Chondrocyte (in vitro differentiated cells): ENCODE measurements at places on chromosomes 2 and 18. TPM values are rescaled to one million over a fixed set of nuclear protein-coding genes. Genes with fewer than 3 reads are reported as not detected.

DNA sequence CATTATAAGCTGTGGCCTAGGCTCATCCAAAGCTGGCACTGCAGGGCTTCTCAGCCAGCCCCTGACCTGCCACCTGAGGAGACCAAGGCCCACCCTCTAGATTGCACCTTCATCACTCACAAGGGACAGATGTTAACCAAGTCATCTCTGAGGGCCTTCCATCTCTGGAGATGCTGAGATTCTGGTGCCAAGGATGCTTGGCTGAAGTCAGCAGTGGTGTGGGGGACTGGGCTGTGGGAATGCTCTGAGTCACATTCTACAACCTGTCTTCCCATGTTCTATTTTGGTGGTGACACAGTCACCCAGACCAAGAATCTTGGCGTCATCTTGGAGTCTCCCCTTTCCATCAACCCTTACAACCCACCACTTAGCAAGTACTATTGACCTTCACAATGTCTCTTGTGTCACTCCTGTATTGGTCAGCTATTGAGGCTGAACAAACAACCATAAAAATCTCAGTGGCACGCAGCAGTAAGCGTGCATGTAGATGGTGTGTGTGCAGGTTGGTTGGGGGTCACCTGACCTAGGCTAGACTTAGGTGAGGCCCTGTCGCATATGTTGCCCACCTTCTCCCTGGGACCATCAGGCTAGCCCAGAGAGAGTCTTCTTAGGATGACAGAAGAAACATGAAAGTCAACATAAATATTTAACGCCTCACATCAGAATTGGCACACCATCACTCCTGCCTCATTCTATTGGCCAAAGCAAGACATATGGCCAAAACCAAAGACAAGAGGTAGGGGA lies 135.0 kb downstream of the SMAD7 start:
- peaks cover 43% of the 10 kb centered on the region for H3K36me3 ChIP-seq
- DNase-seq, result peak; percentile 10
- peak overlapping the region; percentile 74 for H3K27ac ChIP-seq

- H3K27ac ChIP-seq, result no peak overlapping the region
- no peaks in the 10 kb centered on the region for H3K27me3 ChIP-seq
- DNase-seq, result no peak
Measured at GRCh38 chr2:172177996-172178395, 75.3 kb upstream of the DLX2 start.

The GPR75 gene
- total RNA-seq, result 1.1 to 2.4 TPM (median 1.2 TPM) in 3 replicates

- no peak overlapping the region for H3K27ac ChIP-seq
- H3K27me3 ChIP-seq, result no peaks in the 10 kb centered on the region
- H3K4me3 ChIP-seq, result no peak overlapping the region
- no peaks in the 10 kb centered on the region for H3K36me3 ChIP-seq
Measured at GRCh38 chr2:71821856-71822255, 325.8 kb downstream of the CYP26B1 start.

The ZNF519 gene
- total RNA-seq, result 2.3 to 6.5 TPM (median 2.9 TPM) in 3 replicates

- H3K27me3 ChIP-seq, result no peaks in the 10 kb centered on the region
- peaks cover 30% of the 10 kb centered on the region for H3K4me1 ChIP-seq
- no peak for DNase-seq
- H3K36me3 ChIP-seq, result peaks cover 2% of the 10 kb centered on the region
- H3K27ac ChIP-seq, result no peak overlapping the region
Measured at GRCh38 chr2:217671871-217672270, 330.9 kb downstream of the TNS1 start.

The EIF2AK2 gene
- 46.4 to 57.5 TPM (median 50.4 TPM) in 3 replicates for total RNA-seq

The TEKT4 gene
- not detected in 3 replicates for total RNA-seq

The ONECUT2 gene
- 0.05 to 0.08 TPM (median 0.05 TPM) in 3 replicates for total RNA-seq

GRCh38 chr2:68045342-68045741 lies 17.5 kb downstream of the C1D start:
- H3K27ac ChIP-seq, result no peak overlapping the region
- peaks cover 18% of the 10 kb centered on the region for H3K4me1 ChIP-seq

- H3K4me3 ChIP-seq, result no peak overlapping the region
- no peak overlapping the region for H3K27ac ChIP-seq
- no peaks in the 10 kb centered on the region for H3K4me1 ChIP-seq
- no peaks in the 10 kb centered on the region for H3K27me3 ChIP-seq
- H3K36me3 ChIP-seq, result no peaks in the 10 kb centered on the region
Measured at GRCh38 chr2:183948861-183949260, 649.5 kb upstream of the ZNF804A start.

- DNase-seq, result no peak
- peaks cover 4% of the 10 kb centered on the region for H3K36me3 ChIP-seq
- H3K4me3 ChIP-seq, result no peak overlapping the region
- H3K27me3 ChIP-seq, result no peaks in the 10 kb centered on the region
- H3K27ac ChIP-seq, result peak overlapping the region; percentile 67
- peaks cover 13% of the 10 kb centered on the region for H3K4me1 ChIP-seq
Measured at GRCh38 chr2:56580242-56580641, 396.5 kb downstream of the CCDC85A start.
